ENCODE measurements at places on chromosomes 7 and 10. TPM values are rescaled to one million over a fixed set of nuclear protein-coding genes. Genes with fewer than 3 reads are reported as not detected.

Gene BICC1
- 7.6 TPM for total RNA-seq

Gene WIPF3
- total RNA-seq: 5.6 TPM

DNA sequence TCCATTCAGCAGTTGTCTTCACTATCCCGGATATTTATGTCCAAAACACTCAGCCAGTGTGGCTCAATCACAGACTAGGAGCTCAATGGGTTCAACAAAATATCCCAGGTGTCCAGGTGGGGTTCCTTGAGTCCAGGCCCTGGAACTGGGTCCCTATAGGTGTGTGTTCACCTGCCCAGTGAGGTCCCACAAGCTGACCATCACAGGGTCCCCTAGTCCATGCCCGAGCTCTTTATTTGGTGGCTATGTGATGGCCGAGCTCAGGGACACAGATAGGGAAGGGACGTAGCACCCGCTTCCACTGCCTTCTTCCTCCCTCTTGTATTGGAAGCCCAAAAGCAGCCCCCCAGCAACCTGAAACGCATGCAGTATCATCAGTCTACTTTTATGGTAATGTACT is 78.9 kb upstream of the DDC start:
- DNase-seq: no peak

DNA sequence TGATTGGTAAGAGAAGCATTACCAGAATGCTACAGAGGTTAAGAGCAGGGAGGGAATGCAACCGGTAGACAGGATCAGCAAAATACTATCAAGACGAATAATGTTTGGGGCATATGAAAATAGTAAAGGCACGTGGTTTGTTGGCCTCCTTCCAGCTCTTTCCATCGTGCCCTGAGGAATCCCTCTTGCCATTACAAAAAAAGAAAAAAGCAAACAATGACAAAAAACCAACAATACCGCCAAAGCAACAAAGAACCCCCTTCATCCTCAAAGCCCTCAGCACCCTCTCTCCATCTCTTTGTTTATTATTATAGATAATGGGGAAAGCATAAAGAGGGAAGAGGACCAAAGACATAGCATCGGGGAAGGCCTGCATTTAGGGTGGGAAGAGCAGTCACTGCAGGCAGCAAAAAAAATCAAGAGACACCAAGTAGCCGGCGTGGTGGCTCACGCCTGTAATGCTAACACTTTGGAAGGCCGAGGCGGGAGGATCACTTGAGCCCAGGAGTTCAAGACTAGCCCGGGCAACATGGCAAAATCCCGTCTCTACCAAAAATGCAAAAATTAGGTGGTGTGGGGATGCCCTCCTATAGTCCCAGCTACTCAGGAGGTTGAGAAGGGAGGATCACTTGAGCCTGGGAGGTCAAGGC is 78.0 kb downstream of the HIP1 start:
- no peak for DNase-seq

- no peak for DNase-seq
Observed at GRCh38 chr10:112785089-112785488, 165.0 kb upstream of the TCF7L2 start.

Measured in occipital lobe (tissue), 3 donors.